ENCODE measurements at places on chromosomes 4 and X.

DNA sequence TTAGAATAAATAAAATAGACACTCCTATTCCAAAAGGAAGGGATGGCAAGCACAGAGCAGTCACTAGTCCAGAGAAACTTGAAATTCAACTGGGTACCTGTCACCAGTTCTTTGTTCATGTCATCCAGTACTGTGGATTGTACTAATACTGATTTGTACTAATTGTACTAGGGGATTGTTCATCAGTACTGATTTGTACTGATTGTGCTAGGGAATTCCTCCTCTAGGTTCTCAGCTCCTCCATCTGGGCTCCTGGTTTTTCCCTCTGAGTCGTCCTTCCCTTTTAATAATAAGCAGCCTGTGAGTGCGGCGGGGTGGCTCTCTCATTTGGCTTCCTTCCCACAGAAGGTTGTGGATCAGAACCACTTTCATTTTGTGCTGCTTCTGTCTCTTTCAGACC lies 31.0 kb upstream of the SOD3 start:
- DNase-seq = no peak

GRCh38 chrX:45056428-45057145 lies 144.1 kb downstream of the DIPK2B start:
- DNase-seq = no peak

DNA sequence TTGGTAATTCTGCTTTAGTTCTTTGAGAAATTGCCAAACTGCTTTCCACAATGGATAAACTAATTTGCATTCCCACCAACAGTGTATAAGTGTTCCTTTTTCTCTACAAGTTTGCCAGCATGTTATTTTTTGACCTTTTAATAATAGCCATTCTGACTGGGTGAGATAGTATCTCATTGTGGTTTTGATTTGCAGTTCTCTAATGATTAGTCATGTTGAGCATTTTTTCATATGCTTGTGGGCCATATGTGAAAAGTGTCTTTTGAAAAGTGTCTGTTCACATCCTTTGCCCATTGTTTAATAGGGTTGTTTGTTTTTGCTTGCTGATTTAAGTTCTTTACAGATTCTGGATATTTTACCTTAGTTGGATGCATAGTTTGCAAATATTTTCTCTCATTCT lies 25.9 kb downstream of the ENPEP start:
- no peak for DNase-seq

DNA sequence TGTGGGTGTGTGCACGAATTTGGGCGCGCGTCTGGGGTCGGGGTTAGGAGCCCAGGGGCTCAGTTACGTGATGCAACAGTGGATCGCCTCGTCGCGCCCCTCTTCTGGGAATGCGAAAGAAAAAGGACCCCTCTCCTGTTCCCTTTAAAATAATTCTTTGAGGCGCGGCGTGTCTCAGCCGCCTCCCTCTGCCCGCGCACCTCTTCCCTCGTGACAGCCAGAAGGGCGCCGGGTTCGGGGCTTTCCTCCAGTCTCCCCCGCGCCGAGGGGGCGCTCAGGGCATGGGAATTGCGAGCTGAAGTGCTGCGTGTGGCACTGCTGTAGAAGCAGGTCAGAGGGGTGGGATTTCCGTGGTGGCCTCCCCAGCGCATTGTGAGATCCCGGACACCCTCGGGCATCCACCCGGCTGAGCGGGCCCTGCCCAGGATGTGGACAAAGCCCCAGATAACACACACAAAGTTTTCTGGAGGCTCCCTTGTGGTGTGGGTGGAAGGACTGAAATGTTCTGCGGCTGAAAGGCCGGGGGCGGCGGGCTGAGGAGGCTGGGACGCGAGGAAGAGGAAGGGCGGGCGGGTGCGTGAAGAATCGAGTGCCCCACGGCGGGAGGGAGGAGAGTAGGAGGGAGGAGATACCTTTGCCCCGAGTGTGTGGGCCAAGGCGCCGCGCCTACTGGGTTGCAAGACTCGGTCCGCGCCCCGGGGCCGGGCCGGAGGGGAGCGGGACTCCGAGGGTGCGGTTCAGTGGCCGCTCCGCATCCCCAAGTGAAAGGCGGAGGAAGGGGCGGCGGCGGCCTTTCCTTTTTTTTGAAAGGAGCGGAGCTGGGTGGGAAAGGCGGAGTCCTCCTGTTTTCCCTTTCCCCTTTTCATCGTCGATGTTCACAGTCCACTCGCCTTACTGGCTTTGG lies 752 bp downstream of the SEPTIN11 start:
- DNase-seq = peak; percentile 24

GRCh38 chrX:34631479-34632220 lies 25.4 kb downstream of the TMEM47 start:
- DNase-seq = no peak

DNA sequence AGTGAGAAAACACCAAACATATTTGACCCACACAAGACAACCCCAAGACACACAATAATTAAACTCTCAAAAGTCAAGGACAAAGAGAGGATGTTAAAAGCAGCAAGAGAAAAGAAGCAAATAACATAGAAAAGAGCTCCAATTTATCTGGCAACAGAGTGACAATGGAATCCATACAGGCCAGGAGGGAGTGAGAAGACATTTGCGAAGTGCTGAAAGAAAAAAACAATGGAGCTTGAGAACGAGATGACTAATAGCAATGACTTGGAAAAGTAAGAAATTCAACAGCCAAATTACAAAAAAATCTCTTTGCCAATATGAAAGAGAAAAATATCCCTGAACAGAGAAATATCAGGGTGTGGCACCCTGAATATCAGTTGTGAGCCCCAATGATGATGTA lies 61.6 kb downstream of the MAD2L1 start:
- DNase-seq = no peak

GRCh38 chrX:116238567-116239255 lies 68.2 kb downstream of the AGTR2 start:
- DNase-seq = no peak

GRCh38 chr4:54473077-54473545 lies 184.6 kb upstream of the KIT start:
- no peak for DNase-seq

DNA sequence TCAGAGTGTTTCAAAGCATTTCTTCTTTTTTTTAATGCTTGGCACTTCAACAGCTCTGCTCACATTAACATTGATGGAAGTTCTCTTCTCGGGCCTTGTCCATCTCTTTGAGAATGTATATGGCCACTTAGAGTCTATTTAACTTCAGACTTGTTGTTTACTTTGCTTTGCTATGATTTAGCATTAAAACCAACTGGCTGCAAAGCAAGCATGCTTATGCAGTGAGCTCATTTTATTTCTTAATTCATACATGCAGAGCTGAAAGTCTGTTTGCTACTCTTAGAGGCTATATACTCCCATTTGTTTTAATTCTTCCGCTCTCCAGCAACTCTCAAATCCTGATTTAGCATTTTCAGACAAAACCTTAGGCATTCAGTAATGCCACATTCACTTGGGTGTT lies 107.6 kb upstream of the PACRGL start:
- no peak for DNase-seq

- no peak for DNase-seq
Observed at GRCh38 chrX:45758738-45759397, 558.2 kb upstream of the DIPK2B start.

DNA sequence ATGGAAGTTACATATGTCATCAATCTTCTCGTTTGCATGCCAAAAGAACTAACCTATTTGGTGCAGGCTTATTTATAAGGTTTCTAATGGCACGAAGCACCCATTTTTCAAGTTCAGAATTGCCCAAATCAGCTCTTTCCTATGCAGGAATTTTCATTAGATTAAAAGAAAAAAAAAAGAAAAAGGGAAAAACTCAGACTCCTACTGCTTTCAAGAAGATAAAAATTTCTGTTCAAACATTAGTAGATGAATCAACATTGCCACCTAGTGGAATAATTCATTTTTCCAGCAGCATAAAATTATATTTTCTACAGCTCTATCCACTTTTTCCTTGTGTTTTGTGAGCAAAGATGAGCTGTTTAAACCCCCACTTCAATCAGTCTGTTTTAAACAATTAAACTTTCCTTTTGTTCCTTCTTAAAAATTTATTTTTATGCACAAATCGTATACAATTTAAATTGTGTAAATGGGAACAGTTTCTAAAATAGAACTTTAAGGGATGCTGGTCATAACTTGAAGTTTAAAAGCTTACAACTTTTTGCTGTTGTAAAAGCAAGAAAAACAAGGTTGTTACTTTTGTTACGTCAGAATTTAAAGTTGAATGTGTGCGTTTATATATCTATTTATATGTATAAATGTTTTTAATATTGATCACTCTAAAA lies 309.9 kb downstream of the ARAP2 start:
- no peak for DNase-seq

GRCh38 chr4:173585876-173586572 lies 56.0 kb upstream of the HAND2 start:
- no peak for DNase-seq

- no peak for DNase-seq
Observed at GRCh38 chr4:173301518-173302201, 32.5 kb downstream of the HMGB2 start.

GRCh38 chr4:88350786-88351185 lies 27.9 kb upstream of the HERC6 start:
- DNase-seq = no peak

GRCh38 chr4:173171098-173171497 lies 2.5 kb downstream of the GALNT7 start:
- no peak for DNase-seq

- DNase-seq = no peak
Observed at GRCh38 chr4:48620093-48620492, 130.0 kb downstream of the ZAR1 start.

- no peak for DNase-seq
Observed at GRCh38 chr4:78345237-78345636, 206.3 kb upstream of the ANXA3 start.

- no peak for DNase-seq
Observed at GRCh38 chrX:130176942-130177341, 5.2 kb downstream of the RAB33A start.
